Stimulated activated CD4-positive, alpha-beta T cell treated with anti-CD3 and anti-CD28 coated beads, Interleukin-15, amount 100 ng/mL, for 24 hours (primary cell): ENCODE measurements at places on chromosomes 11 and 22.

- DNase-seq, result no peak
Observed at GRCh38 chr11:23539556-23539955, 679.3 kb upstream of the CCDC179 start.

GRCh38 chr11:67352546-67353316, 615 bp downstream of the POLD4 start:
- no peak for DNase-seq

DNA sequence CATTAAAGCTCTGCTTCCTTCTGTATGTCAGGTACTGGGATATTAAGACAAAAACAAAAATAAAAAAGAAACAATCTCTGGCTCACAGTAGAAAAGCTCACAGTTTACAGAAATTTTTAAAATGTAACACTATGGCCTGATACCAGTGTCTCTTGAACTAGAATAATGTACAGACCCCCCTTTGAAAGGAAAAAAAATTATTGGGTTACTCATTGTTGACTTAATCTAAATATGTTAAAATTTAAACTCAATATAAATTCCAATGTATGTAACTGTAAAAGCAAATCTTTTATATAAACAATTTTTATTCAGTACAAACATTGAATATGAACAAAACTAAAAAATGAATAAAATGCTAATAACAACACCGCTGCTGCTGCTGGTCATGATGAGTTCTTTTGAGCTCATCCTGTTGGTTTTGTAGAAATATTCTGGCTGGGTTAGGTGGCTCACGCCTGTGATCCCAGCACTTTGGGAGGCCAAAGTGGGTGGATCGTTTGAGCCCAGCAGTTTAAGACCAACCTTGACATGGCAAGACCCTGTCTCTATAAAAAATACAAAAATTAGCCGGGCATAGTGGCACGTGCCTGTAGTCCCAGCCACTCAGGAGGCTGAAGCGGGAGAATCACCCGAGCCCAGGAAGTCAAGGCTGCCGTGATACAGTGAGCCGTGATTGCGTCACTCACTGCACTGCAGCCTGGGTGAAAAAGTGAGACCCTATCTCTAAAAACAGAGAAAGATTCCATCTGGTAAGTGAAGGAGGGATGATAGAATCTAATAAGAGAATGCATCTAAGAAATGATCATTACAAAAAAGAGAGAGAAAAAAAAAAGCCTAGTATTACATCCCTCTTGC, 11.8 kb upstream of the KCNE3 start:
- no peak for DNase-seq

- no peak for DNase-seq
Observed at GRCh38 chr11:123181075-123181474, 14.0 kb downstream of the CLMP start.

DNA sequence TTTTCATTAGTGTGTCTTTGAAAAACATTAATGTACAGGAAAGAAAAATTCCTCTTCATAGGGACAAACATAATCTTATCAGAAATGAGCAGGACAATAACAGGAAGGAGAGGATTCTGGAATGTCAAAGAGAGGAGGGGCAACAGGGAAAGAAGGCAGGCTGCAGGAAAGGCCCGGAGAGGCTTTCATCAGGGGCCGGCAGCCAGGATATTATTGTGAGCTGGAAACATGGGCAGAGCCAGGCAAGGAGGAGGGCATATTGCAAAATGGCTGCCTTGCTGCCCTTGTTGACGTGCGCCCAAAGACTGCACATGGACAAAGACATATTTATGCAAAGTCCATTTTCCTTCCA, 433.7 kb downstream of the ETS1 start:
- no peak for DNase-seq

GRCh38 chr22:27296091-27296675, 505.4 kb downstream of the MN1 start:
- no peak for DNase-seq

- no peak for DNase-seq
Observed at GRCh38 chr11:118439646-118440045, 3.4 kb downstream of the KMT2A start.

DNA sequence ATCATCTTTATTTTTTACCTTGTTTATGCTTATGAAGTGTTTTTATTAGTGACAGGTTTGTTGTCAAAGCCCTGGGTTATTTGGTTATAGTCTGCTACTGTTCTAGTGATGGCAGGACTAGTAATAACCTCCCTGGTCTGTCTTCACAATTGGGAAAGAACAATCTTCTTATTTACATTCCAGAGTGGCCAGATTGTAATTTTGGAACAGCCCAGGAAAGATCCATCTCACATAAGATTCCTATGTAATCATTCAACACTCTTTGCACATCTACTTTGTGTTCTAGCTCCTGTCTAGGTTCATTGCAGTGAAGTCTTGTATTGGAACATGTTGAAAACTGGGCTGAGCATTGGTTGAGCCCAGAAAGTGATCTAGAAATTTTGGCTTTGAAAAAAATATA, 63.8 kb downstream of the CYB5R2 start:
- no peak for DNase-seq

DNA sequence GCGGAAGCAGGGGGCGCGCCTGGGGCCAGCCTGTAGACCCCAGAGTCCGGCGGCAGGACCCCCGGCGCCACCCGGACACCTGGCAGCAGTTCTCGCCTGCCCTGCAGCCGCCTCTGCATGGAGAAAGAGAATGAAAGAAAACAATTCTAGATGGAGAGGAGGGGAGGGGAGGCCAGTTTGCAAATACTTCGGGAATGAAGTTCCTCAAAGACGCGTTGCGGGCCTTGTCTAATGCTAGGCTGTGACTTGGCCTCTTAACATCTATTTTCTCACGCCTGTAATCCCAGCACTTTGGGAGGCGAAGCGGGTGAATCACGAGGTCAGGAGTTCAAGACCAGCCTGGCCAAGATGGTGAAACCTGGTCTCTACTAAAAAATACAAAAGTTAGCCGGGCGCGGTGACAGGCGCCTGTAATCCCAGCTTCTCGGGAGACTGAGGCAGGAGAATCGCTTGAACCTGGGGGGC, 2.1 kb upstream of the BARX2 start:
- DNase-seq, result no peak

DNA sequence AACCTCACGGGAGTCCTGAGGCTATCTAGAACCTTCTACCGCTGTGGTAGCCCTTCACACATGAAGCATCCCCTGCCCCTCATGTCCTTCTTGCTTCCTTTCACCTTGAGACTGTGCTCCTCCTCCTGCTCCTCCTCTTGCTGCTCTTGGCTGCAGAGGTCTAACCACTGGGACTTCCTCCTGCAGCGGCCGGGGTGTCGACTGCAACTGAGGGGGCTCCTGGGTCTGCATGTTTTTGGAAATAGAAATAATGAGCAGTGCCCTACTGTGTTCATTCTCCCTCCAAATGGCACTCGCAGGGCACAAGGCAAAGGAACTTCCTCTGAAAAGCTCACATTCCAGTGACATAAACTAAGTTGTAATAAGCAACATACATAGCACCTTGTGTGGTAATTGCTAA, 14.8 kb downstream of the PIWIL3 start:
- DNase-seq, result no peak

DNA sequence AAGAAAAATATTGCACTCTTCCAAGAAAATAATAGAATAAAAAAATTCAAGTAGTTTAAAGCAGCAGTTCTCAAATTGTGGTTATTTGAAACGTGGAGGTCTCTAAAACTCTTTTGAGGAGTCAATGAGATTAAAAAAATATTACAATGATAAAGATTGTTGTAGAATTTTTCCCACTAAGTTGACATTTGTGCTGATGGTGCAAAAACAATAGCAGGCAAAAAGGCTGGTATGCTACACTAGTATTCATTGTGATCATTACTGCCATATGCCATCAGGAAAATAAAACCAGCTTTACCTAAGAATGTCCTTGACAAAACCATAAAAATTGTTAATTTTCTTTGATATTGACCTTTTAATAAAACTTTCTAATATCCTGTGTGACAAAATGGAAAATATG, 505.2 kb upstream of the ANO5 start:
- no peak for DNase-seq

DNA sequence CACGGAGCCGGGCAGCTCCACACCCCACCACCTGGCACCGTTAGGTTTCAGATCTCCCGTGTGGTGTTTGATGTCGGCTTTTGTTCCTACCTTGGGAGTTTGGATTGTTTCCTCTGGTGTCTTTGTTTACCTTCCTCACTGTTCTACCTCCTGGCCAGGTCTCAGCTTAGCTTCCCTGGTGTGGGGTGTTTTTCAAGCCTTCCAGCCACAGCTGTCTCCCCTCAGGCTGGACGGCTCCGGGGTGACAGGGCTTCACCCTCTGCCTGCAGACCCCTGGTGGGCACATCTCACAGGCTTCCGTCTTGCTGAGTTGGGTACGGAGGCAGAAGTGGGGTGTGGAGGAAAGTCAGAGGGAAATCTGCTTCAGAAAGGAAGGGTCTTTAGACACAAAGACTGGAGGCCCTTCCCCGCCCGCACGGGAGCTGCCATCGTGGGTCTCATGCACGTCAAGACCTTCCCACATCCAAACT, 59.6 kb upstream of the EMID1 start:
- DNase-seq, result no peak

DNA sequence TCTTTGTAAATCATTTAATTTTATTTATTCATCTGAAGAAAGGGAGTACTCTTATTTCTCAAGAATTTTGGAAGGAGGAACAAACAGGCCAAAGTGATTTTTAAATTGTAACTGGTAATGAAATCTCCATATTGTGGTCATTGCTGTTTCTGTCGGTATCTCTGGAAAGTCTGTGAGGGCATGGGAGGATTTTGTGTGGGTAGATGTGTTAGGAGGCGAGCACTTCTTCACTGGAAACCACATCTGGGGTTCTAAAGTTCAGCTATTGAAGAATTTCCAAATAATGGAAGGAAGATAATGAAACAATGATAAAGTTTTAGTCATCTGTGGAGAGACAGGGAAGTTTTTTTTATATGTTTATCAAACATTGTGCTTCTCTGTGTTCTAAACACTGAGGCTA, 6.6 kb downstream of the TRIM34 start:
- DNase-seq, result no peak

GRCh38 chr22:22735695-22736611, 91.5 kb downstream of the GGTLC2 start:
- no peak for DNase-seq

GRCh38 chr22:23470811-23471389, 109.2 kb downstream of the IGLL1 start:
- DNase-seq, result no peak
